ENCODE measurements at places on chromosomes 11 and 22.

DNA sequence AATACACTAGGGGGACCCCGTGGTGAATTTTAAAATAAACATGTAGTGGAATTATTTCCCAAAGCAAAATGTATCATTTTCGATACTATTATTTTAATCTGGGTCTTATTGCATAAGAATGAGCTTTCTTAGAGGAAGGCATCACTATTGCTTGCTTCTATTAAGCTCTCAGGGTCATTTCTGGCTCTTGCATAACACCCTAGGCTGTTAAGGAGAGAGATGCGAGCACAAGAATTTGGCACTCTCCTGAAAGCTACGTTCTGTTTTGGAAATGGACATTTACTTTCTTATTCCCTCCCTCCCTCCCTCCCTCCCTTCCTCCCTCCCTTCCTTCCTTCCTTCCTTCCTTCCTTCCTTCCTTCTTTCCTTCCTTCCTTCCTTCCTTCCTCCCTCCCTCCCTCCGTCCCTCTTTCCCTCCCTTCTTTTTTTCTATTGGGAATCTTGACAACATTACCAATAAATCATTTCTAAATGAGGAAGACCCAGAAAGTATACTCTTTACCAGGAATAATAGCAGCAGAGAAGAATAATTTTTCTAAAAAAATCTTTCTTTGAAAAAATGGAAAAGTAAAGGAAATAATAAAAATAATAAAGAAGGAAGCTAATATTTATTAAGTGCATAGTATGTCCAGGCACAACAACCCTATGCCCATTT, 83.6 kb upstream of the BDNF start:
- DNase-seq = no peak

DNA sequence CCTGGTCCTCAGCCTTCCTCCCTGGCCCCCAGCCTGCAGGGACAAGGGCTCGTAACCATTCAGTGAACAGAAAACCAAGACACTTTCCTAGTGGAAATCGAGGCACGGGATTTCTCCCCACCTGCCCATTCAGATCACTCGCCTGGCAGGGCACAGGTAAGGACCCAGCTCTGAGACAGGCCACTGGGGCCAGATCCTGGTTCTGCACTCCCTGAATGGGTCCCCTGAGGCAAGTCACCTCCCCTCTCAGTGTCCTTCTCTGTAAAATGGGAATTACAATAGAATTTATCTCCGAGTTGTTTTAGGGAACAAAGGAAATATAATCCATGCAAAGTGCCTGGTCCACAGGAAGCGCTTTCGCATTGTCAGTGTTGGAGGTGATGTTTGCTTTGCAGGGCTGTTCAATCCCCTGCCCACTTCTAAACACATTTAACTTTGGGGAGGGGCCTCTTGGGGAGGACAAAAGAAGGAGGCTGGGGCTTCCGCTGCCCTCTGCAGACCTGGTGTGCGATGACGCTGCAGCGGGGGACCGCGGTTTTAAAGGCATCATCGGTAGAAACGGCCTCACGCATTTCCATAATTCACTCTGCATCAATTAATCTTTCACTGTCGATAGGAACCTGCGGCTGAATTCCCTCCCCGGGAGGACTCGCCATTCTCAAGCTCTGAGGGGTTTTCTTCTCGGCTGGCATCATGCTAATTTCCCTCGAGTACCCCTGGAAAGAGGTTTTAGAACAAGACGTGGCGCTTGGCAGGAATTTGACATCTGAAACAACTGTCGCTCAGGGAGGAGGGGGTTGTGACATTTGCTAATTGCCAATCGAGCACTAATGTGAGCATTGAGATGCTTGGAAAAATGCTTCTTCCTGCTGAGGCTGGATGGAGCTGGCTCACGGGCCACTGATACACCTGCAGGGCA, 70.4 kb upstream of the FGF3 start:
- DNase-seq = no peak

DNA sequence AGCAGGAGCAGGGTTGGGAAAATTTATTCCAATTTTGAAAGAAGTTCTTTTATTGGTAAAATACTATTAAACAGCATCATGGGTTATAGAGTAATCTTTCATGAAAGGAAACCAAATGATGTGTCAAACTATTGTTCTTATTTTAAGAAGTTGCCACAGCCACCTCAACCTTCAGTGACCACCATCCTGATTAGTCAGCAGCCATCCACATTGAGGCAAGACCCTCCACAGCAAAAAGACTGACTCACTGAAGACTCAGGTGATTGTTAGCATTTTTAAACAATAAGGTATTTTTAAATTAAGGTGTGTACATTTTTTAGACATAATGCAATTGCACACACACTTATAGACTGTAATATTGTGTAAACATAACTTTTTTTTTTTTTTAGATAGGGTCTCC, 3.7 kb upstream of the HEPHL1 start:
- DNase-seq = no peak

- no peak for DNase-seq
Observed at GRCh38 chr11:65917434-65918210, 1.2 kb downstream of the C11orf68 start.

- no peak for DNase-seq
Observed at GRCh38 chr22:45805413-45805812, 133.8 kb downstream of the ATXN10 start.
